ENCODE measurements at places on chromosomes 11 and 22. TPM values are rescaled to one million over a fixed set of nuclear protein-coding genes. Genes with fewer than 3 reads are reported as not detected.

The ARSA gene
- 27.0 TPM for total RNA-seq

The PRRG4 gene
- 0.92 TPM for total RNA-seq

DNA sequence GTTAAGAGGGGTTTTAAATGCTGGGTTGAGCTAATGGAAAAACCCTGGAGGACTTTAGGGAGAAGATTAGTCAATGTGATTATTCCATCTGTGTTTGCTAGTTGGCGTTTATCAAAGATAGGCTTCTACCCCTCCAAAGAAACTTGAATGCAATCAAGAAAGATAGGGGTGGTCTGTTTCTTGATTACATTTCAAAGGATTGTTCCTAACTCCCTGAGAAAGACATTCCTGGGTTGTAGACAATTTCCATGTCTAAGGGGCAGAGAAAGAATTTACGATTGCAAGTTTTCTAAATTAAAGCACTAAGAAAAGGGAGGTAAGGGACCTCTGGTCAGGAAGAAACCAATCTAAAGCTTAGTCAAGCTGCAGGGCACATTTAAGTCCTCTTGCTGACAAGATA, 2268.7 kb downstream of the LRRC4C start:
- DNase-seq = no peak

DNA sequence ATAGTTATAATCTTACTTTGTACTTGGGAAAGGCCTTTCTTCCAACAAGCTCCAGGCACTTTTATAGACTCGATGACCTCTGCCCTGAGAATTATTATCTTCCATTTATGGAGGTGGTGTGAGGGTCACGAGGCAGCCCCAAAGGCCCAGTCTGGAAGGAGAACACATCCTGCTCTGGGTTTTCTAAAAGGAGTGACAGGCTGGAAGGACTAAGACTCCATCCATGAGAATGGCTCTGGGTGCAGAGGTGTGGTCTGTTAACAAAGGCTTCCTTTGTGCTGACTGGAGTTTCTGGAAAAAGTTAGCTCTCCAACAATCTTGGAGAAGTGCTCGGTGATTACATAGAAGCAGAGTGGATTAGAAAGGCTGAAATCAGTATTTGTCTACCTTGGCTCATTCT, 74.7 kb upstream of the SESN3 start:
- no peak for DNase-seq

DNA sequence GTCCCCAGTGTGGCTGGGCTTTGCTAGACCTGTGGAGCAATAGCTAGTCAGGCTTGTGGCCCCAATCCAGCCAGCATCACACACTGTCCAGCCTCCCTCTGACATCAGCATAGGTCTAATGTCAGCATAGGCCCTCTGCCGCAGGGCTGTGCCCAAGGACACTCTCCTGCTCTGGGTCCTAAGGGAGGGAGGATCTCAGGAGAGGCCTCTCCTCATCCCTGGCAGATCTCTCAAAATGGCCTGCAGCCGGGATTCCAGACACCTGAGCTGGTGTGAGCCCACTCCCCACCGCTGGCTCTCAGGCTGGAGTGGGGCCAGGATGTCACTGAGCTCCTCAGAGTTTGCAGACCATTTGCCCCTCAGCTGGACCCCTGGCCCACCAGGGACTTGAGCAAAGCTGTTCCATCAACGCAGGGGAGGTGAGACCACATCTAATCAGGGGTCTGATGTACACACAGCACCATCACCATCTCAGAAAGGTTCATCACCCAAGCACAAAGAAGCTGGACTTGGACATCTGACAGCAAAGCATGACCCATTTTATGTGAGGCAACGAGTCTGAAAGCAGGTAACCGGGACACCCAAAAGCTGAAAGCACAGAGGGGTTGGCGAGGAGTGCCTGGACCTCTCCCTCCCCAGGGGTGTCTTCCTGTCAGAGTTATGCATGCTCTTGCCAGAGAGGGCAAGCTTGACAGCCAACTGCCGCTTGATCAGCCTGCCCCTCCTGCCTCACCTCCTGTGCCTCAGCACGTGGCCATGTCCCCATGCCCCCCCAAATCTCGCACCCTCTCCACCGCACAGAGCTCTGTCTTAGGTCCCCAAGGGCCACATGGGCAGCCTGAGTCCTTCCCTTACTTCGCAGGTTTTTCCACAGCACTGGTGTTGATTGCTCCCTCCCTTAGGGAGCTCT, 69.7 kb upstream of the SEPTIN5 start:
- DNase-seq = no peak

DNA sequence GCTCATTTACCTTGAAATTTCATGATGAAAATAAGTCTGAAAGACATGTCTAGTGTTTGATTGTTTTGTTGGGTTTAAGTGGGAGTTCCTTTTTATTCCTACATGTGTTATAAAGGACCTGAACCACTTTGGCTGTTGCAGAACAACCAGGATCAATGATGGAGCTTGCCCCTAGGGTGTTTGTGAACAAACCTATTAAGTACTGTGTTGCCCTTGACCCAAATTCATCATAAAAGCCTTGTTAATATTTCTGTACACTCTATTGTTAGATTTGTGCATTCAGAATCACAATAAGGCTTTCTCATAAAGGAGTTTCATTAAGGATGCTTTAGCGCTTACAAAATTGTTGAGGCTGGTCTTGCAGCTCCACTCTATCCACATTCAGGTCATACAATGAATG, 452.6 kb downstream of the NELL1 start:
- DNase-seq = no peak

GRCh38 chr11:61609000-61609979, 28.4 kb upstream of the SYT7 start:
- DNase-seq = no peak
